Left kidney (tissue), 8 donors: ENCODE measurements at places on chromosomes 6 and 20. TPM values are rescaled to one million over a fixed set of nuclear protein-coding genes. Genes with fewer than 3 reads are reported as not detected.

DNA sequence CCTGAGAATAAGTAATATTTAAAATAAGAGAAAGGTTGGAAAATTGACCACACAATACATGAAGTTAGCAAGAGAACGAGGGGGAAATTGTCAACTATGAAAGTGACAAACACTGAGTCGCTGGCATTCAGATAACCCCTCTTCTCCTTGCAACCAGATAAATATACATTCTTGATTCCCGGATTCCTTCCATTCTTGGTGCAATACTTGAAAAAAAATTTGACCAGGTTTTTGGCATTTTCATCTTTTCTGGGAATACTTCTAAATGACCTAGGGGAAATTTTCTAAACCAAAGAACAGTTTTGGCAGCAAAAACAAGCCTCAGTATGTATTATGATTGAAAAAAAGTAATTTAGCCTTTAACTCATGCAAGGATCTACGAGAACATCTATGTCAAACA is 164.0 kb downstream of the PDE7B start:
- no peak for DNase-seq

DNA sequence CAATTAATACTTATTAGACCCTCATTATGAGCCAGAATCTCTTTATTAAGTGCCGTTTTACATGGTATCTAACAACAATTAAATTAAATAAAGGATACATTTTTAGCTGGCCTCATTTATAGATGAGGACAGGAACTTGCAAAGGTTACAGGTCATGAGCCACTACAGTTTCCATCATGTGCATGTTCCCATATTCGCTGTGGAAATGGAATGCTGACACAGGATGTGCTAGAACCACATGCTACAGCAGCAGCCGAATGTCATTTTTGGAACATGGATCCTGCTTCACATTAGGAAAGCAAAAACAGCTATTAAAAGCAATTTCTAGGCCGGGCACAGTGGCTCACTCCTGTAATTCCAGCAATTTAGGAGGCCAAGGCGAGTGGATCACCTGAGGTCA is 5.9 kb downstream of the SLC18B1 start:
- DNase-seq = no peak

- DNase-seq = no peak
Observed at GRCh38 chr20:9156529-9157280, 87.8 kb downstream of the PLCB4 start.

DNA sequence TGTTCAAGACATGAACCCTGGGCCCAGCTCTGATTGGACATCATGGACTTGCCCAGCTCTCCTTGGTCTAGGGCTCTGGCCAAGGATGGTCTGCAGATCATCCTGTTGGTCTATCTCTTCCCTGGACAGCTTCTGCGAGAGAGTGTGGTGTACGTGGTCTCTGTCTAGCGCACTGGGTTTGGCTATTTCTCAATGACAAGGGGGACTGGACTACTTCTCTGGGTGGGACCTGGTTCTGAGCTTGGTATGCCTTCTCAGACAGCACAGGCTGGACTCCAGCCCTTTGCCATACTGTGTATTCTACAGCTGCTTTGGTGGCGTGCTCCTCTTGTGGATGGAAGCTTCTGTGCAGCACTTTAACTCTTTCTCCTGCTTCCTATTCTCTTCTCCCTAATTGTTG is 8.5 kb upstream of the RAET1E start:
- DNase-seq = no peak

GRCh38 chr6:3560211-3560610 is 103.4 kb upstream of the SLC22A23 start:
- peak; percentile 47 for DNase-seq

HLA-DMA gene
- 14.7 TPM for polyA plus RNA-seq

DNA sequence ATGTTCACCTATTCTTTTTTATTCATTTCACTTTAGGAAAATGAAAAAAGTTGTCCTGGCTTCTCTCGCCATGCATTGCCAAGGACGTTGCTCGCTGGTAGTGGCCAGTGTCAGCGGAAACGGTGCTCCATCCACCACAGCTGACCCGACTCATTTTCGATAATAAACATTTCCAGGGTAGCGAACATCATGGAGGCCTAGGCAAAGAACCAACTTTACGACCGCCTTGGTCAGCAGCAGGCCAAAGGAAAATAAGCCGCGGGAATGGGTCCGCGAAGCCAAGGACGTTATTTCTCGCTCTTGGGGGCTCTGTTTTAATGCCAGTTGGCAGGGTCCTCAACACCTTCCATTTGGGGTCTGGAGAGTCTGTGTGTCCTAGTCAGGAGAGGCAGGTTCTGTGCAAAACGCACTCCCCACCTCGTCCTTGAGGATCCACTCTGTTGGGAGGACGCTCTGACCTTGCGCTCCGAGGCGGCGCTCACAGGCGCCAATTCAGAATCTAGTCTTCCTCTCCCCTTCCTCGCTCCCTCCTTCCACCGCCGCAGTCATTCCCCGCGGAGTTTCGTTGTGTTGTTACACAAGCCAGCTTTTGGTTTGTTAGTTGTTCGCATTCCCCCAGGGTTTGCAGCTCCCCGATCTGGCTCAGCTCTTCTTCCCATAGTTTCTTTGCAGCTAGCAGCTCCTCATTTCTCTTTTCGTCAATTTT is 4.1 kb upstream of the PAX1 start:
- DNase-seq = no peak

SLC25A27 gene
- 69.6 TPM for polyA plus RNA-seq

MOXD1 gene
- 197 TPM for polyA plus RNA-seq

- peak; percentile 11 for DNase-seq
Observed at GRCh38 chr20:45611054-45611453, 18.5 kb upstream of the WFDC10A start.

SLC12A5 gene
- polyA plus RNA-seq = 1.8 TPM

DNA sequence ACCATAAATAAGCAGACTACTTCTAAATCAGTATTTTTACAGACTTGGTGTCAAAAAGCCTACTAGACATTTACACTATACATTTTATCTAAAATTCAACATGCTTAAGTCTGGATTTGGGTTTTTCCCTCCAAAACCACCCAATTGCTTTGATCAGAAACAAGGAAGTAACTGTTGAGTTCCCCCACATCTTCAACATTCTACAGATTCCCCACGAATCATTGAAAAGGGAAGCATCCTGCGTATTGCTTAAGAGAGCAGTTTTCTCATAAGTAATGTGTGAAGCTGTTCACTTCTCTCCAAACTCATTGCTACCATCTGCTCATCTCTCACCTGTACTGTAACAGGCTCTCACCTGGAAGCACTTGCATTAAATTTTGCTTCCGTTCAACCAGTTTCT is 36.4 kb upstream of the RNF144B start:
- DNase-seq = no peak

GRCh38 chr6:63663147-63663955 is 27.7 kb downstream of the PHF3 start:
- no peak for DNase-seq

DNA sequence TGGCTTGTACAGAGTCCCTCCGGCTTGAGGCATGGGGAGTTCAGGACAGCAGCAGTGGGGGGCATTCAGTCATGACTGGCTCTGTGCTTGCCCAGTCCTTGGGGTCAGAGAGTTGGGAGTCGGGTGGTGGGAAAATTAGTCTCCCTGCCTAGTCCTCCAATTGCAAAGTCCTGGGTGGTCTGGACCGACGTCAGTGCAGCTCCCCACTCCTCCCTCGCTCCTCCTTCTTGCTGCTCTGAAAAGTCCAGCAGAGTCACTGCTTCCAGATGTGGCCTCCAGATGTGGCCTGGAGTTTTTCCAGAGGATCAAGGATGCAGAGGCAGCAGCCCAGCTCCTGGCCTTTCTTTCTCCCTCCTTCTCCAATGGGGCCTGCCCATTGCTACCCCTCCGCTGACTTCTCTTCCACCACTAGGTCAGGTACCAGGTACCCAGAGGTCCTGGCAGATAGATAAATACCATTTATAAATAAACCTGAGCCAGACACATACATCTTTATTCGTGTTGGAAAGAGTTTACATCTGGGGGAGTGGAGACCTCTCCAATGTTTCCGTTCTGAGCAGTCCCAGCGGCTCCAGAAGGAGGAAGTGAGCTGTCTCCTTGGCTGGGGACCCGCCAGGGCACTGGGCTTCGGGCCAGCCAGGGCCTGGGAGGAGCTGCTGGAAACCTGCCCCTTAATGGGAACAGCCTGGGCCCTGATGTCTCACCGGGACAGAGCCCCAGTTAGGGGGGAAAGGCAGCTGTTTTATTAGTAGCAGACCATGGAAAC is 49.0 kb upstream of the RNF24 start:
- DNase-seq = peak; percentile 86
